ENCODE measurements at places on chromosomes 5 and 9. TPM values are rescaled to one million over a fixed set of nuclear protein-coding genes. Genes with fewer than 3 reads are reported as not detected.

TXNDC8 gene
- not detected for total RNA-seq

GRCh38 chr5:127070243-127070642, 3.1 kb downstream of the C5orf63 start:
- no peak overlapping the region for H3K27ac ChIP-seq
- H3K4me1 ChIP-seq: peaks cover 9% of the 10 kb centered on the region
- H3K36me3 ChIP-seq: no peaks in the 10 kb centered on the region
- no peak overlapping the region for H3K4me3 ChIP-seq

DNA sequence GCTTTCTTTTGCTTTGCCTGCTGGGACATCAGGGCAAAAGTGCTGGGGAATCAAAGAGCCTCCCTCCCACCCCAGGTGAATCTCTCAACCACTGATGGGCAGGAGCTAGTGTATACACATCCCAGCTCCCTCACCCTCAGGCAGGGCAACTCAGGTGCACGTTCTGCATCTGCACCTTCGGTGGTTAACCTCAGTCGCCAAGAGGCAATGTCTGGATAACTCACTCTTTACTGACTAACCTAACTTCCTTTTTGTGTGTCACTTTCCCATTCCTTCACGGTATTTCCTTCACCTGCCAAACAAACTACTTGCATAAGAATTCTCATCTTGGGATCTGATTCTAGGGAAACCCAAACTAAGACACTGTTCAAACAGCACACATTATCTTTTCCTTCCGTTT, 26.3 kb downstream of the CNTFR start:
- peaks cover 5% of the 10 kb centered on the region for H3K4me1 ChIP-seq
- DNase-seq: no peak
- H3K27ac ChIP-seq: no peak overlapping the region

DNA sequence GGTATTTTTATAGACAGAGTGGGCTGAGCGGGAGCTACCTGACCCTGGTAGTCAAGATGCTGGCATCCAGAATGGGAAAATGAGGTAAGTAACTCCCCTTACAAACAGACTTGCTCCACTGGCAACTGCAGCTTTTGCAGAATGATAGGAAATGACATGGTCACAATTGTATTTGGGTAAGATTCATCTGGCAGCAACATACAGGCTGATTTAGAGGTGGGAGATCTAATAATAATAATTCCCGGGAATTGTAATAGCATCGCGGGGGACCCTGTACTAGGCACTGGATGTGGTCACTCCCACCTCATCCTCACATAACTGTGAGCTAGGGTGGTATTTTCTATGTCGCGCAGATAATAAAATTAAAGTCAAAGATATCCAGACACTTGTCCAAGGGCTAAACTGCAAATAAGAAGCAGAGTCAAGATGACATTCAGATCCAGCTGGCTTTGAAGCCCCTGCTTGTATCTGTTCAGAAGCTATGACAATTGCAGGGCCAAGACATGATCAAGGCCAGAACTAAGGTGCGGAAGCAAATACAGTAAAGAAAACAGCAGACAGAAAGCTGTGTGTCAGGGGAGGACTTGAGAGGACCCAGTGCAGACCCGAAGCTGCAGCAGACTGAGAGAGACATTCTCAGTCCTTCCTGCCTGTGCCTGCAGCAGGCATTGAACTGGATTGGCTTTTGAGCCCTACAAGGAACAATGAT, 507.2 kb downstream of the BNC2 start:
- H3K27me3 ChIP-seq: peaks cover 6% of the 10 kb centered on the region
- no peaks in the 10 kb centered on the region for H3K4me1 ChIP-seq
- H3K4me3 ChIP-seq: no peak overlapping the region

GRCh38 chr5:50727149-50727496, 60.7 kb downstream of the PARP8 start:
- no peak for DNase-seq
- no peak overlapping the region for H3K27ac ChIP-seq
- H3K27me3 ChIP-seq: no peaks in the 10 kb centered on the region
- no peaks in the 10 kb centered on the region for H3K36me3 ChIP-seq

DNA sequence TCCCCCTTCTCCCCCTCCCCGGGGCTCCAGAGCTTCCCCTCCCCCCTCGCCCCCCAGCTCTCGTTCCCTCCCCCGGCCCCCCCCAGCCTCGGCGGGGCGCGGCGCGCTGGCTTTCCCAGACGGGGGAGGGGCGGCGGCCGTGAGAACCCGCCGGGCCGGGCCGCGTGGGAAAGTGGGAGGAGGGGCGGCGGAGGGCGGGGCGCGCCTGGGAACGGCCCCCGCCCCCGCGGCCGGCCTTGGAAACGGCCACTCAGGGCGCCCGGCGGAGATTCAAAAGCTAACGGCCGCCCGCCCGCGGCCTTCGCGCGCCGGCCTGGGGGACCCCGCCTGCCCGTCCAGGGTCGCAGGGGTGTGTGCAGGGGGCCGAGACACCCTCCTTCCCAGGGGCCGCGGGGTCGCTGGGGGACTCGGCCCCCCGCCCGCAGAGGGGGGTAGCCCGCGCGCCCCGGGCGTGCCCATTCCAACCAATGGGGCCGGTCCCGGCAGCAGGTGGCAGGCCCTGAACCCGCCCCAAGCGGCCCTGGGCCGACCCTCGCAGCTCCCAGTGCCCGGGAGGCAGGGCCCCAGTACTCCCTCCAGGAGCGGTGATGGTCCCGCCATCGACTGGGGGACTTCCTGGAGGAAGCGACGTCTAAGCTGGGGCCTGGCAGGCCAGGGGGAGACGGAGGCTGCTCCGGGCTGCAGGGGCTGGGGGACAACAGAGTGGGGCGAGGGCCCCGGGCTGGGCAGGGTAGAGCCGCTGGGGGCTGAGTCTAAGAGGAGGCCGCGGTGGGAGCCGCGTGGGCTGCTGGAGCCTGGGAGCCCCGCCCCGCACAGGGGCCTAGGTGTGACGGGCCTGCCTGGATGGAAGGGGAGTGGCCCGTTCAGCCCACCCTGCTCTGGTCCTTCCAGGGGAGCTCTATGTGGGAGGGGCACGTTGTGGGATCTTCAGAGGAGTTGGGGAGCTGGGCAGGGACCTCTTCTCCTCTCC, 14.2 kb upstream of the NRARP start:
- H3K4me1 ChIP-seq: peaks cover 7% of the 10 kb centered on the region
- peak overlapping the region; percentile 37 for H3K27ac ChIP-seq
- H3K36me3 ChIP-seq: no peaks in the 10 kb centered on the region
- no peaks in the 10 kb centered on the region for H3K27me3 ChIP-seq

DNA sequence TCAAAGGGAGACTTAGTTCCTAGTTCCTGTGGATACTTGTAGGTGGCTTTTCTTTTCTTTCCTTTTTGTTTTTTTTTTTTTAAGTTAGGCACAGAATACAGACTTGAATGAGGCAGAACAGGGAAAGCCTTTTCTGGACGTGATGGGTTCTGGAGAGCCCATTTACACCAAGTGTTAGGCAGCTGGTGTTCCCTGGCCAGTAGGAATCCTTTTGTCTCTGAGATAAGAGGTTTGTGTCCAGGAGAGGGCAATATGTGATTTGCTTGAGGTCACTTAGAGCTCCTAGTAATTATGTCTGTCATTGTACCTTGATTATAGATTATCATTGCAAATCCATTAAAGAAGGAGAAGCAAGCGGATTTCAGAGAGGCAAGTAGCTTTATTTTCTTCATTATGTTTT, 9.1 kb downstream of the MEGF10 start:
- H3K36me3 ChIP-seq: no peaks in the 10 kb centered on the region
- peaks cover 4% of the 10 kb centered on the region for H3K27me3 ChIP-seq
- H3K27ac ChIP-seq: no peak overlapping the region
- H3K4me3 ChIP-seq: no peak overlapping the region
- peaks cover 9% of the 10 kb centered on the region for H3K4me1 ChIP-seq

DNA sequence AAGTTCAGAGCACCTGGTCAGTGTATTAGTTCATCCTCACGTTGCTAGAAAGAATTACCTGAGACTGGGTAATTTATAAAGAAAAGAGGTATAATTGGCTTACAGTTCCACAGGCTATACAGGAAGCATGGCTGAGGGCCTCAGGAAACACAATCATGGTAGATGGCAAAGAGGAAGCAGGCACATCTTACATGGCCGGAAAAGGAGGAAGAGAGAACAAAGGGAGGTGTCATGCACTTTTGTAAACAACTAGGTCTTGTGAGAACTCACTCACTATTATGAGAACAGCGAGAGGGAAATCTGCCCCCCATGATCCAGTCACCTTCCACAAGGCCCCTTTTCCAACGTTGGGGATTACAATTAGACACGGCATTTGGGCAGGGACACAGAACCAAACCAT, 28.8 kb upstream of the CAVIN4 start:
- no peak overlapping the region for H3K27ac ChIP-seq
- no peaks in the 10 kb centered on the region for H3K27me3 ChIP-seq
- no peak for DNase-seq
- H3K4me1 ChIP-seq: no peaks in the 10 kb centered on the region
- H3K4me3 ChIP-seq: no peak overlapping the region

LCN2 gene
- total RNA-seq: not detected
